ENCODE measurements at places on chromosomes 5 and 9.

DNA sequence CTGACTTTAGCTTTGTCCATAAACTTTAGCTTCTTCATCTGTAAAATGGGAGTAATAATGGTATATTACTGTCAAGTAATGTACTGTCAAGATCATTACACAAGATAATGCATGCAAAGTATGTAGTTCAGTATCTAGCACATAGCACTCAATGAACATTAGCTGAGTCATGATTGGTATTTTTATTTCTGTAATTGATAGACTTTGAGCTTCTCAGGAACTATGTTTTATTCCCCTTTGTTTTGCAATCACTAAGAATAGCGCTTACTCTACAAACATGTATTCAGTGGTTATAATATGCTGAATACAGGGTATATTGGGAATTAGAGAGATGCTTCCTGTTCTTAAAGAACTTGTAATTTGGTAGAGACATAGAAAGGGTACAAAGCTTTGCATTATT lies 142.3 kb upstream of the KLF9 start:
- no peak for DNase-seq

DNA sequence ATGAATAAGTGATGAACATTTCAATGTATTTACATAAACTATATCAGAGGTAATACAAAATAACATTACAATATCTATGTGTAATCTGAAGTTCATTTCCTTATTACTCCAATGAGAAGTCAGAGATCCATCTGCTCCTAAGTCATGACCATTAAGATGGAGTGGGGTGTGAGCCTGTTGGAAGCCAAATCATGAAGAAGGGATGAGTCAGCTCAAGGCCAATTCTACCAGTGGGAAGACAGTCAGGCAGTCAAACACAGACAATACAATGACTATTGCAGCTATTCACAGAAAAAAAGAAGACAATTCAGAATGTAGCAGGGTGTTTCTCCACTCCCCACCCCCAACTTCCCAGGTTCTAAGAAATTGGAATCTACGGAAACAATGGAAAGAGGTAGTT lies 155.0 kb downstream of the NFIB start:
- DNase-seq = no peak

GRCh38 chr5:159207222-159207685 lies 2.1 kb downstream of the RNF145 start:
- DNase-seq = no peak

DNA sequence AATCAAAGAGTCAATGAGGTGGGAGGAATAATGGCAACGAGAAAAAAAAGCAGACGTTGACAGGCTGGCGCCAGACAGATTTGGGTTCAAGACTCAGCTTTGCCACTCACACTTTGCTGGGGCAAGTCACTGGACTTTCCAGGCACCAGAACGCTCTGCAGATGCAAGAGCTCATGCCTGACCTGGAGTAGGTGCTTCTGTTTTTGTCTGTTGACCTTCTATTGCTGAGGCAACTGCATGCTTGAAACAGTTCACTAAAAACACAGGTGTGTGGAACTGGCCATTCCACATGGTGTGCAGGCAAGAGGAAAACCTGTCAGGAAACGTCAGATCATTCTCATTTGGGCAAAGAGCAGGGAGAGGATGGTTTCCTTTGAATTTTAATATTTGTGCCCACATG lies 161.2 kb upstream of the SMIM23 start:
- DNase-seq = peak; percentile 9

- peak; percentile 99 for DNase-seq
Measured at GRCh38 chr9:89179895-89180734, 1.5 kb upstream of the SHC3 start.

DNA sequence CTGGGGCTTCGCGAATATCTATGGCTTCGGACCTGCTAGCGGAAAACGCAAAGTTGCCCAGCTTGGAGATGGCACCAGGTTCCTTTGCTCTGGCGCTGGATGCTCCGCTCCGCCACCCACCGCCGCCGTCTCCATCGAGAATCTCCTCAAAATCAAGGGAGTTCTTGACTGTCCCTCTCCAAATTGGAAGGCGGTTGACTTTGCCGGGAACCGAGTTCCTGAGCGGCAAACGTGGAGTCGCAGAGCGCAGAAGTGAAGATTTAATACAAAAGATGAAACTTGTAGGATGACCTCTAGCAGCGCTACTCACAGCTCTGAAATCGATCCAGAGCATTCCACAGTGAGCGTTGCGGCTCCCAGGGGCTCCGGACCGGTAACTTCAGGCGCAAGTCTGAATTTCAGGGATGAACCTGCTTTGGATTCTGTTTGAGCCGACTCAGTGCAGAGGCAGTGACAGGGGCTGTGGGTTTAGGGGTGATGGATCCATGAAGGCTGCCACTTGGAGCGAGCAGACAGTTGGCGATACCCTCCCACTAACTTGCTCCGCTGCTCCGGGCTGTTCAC lies 1641.5 kb upstream of the C9orf72 start:
- DNase-seq = no peak

- DNase-seq = no peak
Measured at GRCh38 chr5:181184845-181185216, 20.2 kb downstream of the TRIM7 start.

- no peak for DNase-seq
Measured at GRCh38 chr9:130711469-130711868, 17.9 kb downstream of the EXOSC2 start.

DNA sequence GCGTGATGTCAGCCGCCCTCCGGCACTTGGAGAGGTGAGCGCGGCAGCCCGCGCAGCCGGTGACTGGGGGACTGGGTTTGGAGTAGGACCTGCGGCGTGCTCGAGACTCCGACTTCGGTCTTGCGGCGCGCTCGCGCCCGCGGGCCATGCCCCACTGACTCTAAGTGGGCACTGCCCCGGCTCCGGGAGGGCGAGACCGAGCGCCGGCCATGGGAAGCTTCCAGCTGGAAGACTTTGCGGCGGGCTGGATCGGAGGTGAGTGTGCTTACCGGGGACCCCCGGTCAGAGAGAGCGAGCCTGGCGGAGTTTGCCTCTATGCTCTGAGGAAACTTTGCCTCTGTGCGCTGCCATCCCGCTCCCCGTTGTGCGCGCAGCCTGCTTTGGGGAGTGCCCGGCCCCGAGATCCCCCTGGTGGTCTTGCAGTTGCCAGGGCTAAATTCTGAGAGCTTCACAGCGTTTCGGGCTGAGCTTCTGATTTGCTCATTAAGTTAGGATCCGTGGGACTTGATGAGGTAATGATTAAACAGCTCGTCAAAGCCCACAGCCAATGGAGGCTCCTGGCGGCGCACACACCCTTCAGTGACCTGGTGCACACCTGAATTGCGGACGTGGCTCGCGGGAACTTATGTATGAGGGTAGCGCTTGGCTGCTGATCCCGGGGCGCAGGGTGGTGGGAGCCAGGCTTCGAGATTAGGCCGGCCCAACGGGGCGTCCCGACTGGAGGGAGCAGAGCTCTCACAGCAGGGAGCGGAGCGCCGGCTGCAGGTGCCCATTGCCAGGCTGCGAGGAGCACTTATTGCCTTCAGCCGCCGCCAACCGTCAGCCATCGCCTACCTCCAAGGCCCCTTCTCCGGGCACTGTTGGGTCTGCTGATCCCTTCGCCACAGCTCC lies at the start of gene SLC25A48:
Gene SLC25A48 (plus strand): TSS at position 25 of the 891 bp plus-strand sequence. CDS start 185 bp downstream, at position 210.
- DNase-seq = no peak

DNA sequence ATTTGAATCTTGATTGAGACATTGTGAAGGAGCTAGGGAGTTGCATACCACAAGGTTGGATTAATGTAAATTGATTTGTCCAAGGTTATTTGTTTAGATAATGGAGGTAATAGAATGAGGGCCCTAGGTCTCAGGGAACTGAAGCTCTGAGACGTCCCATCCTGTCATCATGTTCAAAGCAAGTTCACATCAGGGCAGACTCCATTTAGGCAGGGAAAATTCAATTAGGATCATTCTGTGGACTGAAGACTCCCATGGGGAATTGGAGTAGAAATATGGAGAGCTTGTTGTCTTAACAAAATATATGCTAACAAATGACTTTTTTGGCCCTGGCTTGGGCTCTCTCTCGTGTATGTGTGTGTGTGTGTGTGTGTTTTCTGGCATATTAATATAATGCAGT lies 722.0 kb upstream of the ADAMTS16 start:
- no peak for DNase-seq

- no peak for DNase-seq
Measured at GRCh38 chr9:69431777-69432176, 106.8 kb downstream of the ENTREP1 start.

DNA sequence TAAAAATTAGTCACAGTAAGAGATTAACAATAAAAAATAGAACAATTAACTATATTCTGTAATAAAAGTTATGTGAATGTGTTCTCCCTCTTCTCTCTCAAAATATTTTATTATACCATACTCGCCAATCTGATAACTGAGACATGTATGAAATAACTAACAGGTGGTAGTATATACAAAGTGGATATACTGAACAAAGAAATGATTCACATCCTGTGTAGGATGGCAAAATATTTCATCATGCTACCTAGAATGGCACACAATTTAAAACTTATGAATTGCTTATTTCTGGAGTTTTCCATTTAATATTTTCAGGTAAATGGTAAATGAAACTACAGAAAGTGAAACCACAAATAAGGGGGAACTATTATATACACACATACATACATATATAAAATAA lies 152.5 kb downstream of the RNF180 start:
- DNase-seq = no peak

- no peak for DNase-seq
Measured at GRCh38 chr9:113626735-113627495, 163.4 kb downstream of the RGS3 start.

DNA sequence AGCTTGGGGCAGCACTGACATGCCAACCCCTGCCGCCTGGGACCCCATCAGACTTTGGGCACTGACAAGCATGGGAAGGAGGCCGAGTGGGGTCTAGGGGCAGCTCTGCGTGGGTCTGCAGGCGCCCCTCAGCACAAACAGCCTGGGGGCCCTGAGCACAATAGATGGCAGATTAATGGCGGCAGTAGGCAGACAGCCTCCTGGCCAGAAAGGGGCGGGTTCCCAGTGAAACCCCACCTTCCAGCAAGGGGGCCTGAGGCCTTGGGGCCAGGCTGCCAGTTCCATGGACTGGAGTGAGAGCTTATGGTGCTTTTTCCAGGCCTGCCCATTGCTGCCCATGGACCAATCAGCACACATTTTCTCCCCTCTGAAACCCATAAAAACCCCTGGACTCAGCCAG lies 2031.2 kb downstream of the EFNA5 start:
- DNase-seq = no peak

DNA sequence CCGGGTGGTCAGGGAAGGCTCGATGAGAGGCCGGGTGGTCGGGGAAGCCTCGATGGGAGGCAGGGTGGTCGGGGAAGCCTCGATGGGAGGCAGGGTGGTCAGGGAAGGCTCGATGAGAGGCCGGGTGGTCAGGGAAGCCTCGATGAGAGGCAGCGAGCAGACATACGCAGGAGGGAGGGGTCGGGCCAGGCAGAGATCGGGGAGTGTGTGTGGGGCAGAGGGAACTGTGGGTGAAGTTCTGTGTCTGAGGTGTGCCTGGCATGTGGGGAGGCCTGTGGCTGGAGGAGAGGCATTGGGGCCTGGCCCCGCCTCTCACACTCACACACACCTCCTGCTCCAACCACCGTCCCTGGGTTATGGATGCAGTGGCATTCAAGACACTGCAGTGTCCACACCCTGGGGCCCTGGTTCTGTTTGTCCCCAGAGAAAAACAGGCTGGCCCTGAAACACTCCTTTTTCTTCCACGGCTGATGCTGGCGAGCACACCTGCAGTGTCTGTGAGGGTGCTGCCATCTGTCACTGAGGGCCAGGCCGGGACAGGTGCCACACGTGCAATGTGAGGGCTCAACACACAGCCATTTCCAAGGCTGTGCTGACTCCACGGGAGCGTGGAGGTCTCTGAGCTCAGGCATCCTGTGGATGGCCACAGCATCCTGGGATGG lies 6.5 kb upstream of the PLEKHG4B start:
- DNase-seq = peak; percentile 45

DNA sequence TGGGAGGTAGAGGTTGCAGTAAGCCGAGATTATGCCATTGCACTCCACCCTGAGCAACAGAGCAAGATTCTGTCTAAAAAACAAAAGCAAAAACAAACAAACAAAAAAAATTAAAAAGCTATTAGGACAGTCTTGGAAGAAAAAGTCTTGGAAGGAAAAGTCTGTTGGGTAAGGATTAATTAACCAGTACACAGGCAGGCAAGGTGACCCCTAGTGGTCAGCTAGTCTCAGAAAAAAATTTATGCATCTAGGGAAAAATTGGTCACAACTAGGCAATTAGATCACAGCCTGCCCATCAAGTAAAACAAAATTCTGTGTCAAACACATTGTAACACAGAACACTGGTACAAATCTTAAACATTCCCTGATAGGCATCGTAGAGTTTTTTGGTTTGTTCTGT lies 6.7 kb upstream of the ANKRD18B start:
- DNase-seq = no peak

DNA sequence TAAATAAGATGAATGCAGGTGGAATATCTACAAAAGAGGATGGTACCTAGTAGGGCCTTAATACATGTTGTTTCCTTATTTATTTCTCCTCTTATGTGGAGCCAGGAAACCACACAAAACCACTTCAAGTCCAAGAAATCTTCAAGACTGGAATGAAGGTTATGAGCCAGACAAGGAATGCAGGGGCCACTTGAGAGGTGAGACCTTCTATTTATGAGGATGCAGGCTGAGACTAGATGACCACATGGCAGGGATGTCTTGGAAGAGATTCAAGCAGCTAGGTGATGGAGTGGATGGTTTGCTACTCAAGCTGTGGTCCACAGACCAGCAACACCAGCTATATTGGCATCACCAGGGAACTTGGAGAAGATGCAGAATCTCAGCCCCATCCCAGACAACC lies 92.2 kb downstream of the TNC start:
- DNase-seq = no peak

GRCh38 chr9:129405827-129406213 lies 215.1 kb downstream of the C9orf50 start:
- DNase-seq = peak; percentile 62

Measured in osteoblast (primary cell).